ENCODE measurements at places on chromosomes 1 and 21. TPM values are rescaled to one million over a fixed set of nuclear protein-coding genes. Genes with fewer than 3 reads are reported as not detected.

DNA sequence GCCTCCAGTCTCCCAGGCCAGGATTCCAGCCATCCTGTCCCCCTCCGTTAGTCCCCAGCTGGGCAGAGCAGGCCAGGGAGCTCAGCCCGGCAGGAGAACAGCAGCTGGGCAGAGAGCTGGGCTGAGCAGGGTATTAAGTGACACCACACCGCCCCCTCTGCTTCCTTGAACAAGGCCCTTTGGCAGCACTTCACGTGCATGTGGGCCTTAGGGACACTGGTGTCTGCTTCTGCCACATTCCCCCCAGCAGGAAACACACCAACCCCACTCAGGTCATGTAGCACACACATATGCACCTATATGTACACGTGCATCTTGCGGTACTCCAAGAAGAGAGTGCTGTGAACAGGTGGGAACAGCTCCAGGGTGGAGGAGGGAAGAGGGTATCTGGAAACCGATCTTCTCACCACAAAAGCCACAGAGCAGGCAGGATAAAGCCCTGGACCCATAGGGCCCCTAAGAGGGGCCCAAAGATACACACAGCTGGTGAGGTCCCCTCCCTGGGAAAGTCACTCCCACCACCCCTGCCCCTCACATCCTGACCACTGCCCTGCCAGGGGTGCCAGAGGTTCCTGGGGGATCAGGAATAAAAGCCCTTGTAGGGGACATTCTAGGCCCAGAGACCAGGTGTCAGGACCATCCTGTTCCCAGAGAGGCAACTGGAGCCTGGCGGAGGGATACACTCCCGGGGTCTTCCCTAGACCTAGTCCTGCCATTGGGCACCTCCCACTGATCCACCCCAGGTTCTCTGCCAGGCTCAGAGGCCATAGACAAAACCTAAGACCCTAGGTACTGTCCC, 4.5 kb downstream of the EPHA2 start:
- no peak for DNase-seq

DNA sequence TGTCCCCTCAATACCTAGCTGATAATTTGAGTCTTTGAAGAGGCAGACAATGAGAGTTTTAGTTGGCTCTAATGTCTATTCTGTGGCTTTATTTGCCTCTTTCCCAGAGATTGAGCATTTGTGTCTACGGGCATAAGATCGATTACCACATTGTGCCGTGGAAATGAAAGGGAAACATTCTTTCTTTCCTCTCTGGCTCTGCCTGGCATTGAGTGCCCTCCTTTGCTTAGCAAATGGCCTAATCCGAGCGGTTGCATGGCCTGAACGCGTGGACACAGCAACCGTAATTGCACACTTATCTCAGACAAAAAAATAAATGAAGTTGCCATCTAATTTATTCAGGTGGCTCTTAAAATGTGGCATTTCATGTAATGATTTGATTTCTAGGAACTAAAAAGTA, 247.9 kb downstream of the ADGRL2 start:
- no peak for DNase-seq

- DNase-seq = no peak
These were observed 35.1 kb upstream of the SEC16B start for GRCh38 chr1:178004926-178005391.

DNA sequence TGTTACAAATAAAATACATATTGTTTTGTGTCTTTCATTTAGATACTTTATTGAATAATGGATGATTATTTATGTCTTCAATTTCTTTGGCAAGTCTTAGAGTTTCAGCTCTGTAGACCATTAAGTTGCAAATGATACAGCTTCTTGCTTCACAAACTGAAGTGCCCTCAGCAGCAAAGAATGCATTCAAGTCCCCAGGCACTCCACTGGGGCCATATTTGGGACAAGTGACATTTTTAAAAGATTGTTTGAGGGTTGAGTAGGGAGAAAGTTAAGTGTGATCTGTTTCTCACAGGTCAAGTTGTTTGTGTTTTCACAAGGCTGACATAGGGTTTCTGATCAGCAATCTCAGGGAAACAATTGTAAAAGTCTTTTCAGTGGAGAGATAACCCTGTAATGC, 400.7 kb downstream of the PLA2G4A start:
- DNase-seq = no peak

- DNase-seq = no peak
These were observed 80.8 kb upstream of the RAB4A start for GRCh38 chr1:229190057-229190575.

- DNase-seq = no peak
These were observed 481.1 kb downstream of the PTBP2 start for GRCh38 chr1:97202481-97203380.

DNA sequence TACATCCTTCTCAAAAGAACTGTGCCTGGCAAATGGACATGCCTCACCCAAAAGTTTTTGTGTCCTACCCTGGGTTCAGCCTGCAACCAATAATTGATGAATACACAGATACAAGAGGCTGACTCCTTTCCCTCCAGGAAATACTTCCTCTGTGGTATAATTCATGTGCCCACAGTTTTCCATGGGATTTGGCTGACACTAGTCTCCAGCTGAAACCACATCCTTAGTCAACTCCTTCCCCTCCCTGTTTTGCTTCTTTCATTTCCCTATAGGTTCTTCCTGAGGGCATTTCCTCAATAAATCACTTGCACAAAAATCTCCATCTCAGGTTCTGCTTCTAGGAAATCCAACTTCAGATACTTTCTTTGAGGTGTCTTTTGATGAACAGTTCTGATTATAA, 436.6 kb upstream of the C1orf87 start:
- no peak for DNase-seq

- peak; percentile 66 for DNase-seq
These were observed 68.6 kb downstream of the SPAG17 start for GRCh38 chr1:118116401-118116800.

Gene RHEX
- polyA plus RNA-seq = not detected

Gene KCNA10
- not detected for polyA plus RNA-seq

Gene PIK3C2B
- 7.9 TPM for polyA plus RNA-seq

Gene OR2L13
- not detected for polyA plus RNA-seq

Gene SHE
- polyA plus RNA-seq = not detected

Gene SPRR2E
- polyA plus RNA-seq = not detected

Gene H3-3A
- polyA plus RNA-seq = 168 TPM
